ENCODE measurements at places on chromosomes 16 and 17. TPM values are rescaled to one million over a fixed set of nuclear protein-coding genes. Genes with fewer than 3 reads are reported as not detected.

Gene DHRS7C
- total RNA-seq = not detected

Gene SALL1
- 0.29 TPM for total RNA-seq

DNA sequence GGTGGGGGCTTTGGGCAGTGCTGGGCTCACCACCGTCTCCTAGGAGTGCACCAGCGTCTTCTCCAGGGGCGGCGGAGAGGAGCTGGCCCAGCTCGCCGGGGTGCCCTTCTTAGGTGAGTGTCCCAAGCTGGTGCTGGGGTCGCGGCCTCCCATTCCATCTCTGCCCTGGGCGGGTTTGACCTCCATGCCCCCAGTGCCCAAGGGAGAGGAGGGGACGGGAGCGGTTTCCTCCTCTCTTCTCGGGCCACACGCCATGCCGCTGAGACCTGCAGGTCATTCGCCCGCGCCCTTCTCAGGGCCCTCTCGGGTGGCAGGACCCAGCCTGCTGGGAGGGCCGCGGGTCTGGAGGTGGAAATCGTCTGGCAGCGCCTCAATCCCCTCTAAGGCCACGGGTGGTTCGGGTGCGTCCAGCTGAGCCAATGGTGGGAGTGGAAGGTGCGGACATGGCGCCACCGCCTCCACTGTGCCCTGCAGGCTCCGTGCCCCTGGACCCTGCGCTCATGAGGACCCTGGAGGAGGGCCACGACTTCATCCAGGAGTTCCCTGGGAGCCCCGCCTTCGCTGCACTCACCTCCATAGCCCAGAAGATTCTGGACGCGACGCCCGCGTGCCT is 5.3 kb downstream of the IGFALS start:
- DNase-seq = no peak

DNA sequence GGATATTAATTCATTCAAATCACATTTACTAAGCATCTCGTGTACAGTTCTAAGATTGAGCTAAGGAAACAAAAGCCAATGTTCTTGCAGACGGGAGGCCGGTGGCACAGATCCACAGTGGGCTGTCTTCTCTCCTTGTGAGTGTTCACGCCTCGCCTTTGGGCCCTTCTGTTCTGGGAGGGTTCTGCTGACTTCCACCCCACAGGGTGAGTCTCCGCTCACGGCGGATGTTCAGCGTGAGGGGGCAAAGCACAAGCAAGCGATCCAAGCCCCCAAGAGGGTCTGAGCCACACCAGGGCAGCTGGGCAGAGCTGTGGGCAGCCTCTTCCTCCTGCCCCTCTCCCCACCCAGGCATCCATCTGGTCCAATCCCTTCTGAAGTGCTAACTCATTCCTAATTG is 84.3 kb upstream of the DOC2B start:
- peak; percentile 74 for DNase-seq

DNA sequence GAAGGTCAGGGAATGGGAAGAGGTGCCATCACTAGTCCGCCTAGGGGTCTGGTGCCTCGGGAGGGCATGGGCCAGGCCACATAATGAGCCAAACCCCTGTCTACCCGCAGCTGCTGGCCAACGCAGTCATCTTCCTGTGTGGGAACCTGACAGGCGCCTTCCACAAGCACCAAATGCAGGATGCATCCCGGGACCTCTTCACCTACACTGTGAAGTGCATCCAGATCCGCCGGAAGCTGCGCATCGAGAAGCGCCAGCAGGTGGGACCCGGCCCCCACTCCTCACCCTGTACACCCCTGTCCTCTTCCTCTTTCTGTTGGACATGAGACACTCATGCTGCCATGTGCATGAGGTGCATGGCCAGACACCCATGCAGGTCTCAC is 26.2 kb downstream of the ADCY7 start:
- no peak for DNase-seq
